Effector memory CD8-positive, alpha-beta T cell (primary cell): ENCODE measurements at places on chromosomes 1 and 21.

DNA sequence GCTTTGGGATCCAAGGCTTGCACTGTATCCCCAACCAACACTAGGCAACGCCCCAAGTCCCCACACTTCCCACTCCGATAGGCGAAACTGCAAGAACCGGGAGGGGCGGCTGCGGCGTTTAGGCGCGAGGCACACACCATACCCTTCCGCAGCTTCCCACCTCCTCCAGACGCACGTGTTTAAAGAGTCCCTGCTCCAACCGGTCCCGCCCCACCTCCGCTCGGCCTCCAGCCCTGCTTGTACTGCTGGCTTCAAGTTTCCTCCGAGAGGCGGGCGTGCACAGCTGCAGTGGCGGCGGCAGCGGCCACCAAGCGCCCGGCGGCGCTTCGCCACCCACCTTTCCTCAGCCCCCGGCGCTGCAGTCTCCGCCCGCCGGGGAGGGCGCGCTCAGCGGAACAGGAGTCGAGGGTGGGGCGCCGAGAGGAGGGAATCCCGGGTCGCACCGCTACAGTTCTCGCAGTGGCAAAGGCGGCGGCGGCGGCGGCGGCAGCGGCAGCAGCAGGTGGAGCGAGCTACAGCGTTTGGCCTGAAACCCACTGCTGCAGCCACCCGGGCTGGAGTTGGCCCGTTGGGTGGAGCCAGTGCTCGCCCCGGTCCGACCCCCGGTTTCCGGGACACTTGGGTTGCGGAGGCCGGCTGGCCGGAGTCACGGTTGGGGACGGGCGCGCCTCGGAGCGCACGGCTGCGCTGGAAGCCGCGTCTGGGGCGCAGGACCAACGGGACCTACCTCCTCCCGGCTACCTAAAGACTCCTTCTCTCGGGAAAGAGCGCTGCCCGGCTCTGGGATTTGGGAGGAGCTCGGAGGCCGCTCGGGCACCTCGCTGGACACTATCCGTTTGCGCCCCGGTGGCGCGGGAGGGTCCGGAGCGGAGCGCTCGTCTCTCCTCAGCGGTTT, at the start of gene CNIH3:
CNIH3 (plus strand) TSS at position 457 of the 895 bp plus-strand sequence. CDS start 858 bp downstream, outside the sequence.
- peak; percentile 45 for DNase-seq

DNA sequence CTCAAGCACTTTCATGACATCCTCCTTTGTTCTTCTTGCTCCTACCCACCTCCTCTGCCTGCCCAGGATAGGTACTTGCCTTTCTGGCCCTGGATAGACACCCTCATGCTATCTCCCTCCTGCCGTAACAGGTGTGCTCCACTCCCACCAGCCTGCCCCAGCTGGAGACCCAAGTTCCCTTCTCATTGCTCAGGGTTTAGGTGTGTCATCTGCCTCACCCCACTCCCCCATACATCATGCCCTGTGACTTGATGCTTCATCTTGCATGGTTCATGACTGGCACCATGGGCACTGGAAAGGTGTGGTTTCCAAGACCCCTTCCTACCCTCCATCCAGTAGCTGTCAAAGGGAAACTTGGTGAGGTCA, 5.9 kb downstream of the RHEX start:
- no peak for DNase-seq

- DNase-seq, result no peak
Observed at GRCh38 chr1:208562151-208562960, 318.2 kb upstream of the PLXNA2 start.

GRCh38 chr1:236370420-236370819, 23.7 kb upstream of the EDARADD start:
- DNase-seq, result no peak

DNA sequence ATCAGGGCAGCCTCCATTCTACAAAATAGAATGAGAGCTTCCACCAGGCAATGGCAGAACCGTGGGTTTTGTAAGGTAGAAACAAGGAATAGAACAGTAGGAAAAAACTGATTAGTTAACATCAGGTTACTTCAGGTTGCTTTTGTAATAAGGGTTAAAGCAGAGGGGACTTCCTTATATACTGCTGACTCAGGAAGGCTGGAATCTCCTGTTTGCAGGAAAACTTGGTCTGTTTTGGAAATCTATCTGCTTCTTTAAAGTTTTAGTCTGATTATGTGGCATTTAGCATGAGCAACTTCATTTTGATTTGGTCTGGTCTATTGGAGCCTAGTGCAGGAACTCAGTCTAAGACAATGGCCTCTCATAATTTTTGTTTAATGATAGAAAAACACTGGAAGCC, 32.7 kb upstream of the RAB4A start:
- DNase-seq, result no peak

DNA sequence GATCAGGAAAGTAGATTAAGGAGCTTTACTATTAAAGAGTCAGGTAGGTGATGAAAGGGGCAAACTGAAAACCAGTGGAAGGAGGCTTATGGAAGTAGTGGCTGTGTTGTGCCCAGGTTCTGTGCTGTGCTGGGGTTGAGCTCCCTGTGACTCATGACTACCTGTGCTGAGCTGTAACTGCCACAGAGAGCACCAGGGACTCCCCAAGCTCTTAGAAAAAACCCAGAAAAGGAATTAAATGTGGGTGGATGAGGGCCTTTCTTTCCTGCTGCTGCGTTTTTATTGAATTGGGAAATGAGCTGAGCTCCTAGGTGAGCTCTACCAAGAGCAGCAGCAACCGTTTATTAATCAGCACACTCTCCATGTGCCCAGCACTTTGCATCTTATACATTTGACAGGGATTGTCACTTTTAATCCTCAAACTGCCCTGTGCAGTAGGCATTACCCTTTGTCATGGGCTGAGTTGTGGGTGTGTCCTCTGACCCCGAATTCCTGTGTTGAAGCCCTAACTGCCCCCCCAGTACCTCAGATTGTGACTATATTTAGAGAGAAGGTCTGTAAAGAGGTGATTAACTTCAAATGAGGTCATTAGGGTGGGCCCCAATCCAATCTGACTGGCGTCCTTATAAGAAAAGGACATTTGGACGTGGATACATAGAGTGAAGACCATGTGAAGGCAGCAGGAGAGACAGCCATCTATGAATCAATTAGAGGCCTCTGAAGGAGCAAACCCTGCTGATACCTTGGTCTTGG, 65.4 kb downstream of the AK4 start:
- DNase-seq, result no peak

DNA sequence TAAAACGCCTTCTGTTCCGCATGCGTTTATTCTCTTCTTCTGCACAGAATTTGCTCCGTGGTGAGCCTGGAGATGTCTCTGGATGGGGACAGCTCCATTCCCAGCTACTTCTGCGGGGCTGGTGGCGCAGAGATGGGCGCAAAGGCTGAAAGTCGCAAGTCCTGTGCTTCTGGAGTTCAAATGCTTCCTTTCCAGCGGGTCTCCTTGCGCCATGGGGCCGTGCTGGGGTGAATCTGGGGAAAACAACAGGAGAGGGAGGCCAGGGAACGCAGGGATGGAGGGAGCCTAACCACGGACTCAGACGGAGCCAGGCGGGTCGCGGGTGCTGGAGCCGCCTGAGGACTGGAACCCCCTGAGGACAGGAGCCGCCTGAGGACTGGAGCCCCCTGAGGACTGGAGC, 2.9 kb upstream of the OR2T12 start:
- no peak for DNase-seq

DNA sequence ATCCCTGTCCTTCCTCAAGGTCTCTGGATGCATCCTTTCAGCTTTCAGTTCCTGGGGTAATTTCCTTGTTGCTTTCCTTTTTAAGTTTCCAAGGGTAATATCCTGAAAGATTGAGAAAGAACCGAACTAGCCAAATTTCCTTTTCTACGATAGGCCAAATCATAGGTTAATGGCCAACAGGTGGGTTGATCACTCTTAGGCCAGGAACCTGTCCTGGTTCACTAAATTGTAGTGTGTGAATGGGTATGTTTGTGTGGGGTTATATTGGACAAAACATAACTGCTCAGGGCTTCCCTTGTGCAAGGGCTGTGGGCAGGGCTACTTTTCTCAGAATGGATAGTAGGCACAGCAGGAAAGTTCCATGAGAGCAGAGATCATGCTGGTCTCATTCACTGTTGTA, 17.1 kb downstream of the UBE2T start:
- DNase-seq, result no peak

GRCh38 chr21:19148056-19148455, 744.5 kb upstream of the TMPRSS15 start:
- no peak for DNase-seq

DNA sequence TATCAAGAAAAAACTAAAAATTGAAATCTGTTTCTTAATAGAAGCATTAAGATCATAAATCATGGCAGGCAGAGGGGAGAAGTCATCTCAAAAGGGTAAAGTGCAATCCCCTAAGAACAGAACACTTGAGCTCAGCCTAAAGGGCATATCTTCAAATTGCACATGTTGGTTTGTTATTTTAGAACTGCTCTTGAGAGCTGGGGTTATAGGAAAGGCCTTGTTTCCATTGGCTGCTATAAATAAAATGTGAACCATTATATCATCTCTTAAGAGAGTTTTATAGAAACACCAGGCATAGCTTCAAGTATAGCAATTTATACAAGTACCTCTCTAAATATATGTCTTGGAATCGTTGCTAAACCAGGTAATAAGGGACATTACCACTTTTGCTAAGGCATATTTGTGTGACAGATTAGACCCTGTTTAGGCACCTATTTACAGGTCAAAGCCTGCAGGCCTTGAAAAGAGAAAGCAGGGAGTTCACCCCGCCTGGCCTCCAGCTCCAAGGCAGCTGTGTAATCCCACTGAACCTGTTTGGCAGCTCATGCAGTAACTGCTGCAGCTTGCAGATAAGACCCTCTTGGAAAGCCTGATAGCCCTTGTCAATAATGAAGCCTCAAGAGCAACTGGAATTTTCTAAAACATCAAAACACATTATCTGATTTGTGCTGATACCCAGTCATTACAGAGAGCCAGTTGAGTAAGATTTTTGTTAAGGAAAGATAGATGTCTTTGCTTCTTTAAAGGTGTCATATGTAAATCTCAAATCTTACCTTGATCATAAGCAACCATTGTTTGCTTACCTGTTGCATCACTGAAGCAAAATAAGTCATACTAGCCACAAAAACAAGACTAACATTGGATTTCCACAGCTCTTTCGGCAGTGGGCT, 24.2 kb upstream of the SYDE2 start:
- DNase-seq, result no peak

DNA sequence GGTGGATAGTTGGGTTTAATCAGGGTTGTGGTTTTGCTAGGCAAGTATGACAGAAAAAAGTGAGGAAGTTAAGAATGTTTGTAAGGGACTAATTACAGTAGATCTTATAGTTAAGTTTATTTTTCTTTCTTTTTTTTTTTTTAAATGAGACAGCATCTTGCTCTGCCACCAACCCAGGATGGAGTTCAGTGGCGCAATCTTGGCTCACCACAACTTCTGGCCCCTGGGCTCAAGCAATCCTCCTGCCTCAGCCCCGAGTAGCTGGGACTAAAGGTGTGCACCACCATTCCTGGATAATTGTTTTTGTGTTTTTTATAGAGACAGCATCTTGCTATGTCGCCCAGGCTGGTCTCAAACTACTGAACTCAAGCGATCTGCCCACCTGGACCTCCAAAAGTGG, 41.7 kb downstream of the EYA3 start:
- DNase-seq, result no peak

DNA sequence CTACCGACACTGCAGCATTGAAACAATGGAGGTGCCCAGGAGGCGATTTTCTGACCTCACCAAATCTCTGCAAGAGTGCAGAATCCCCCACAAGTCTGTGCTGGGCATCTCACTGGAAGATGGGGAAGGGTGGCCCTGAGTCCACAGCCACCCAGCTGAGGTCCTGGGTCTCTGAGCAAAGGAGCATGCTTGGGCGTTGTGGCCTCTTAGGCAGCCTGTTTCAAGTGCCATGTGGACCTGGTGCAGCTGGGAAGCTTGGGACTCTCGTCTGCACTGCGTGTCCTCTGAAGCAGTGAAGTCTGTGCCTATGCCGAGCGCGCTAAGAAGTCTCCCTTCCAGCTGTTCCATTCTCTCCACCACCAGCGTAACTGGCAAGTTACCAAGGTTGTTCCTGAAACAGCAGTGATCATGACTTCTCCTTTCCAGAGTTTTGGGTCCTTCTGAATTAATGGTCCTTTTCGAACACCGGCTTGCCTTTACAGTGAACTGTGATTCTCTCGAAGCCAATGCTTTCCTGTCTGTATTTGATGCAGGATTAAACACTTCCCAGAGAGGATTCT, 5.0 kb upstream of the PLA2G2C start:
- no peak for DNase-seq

DNA sequence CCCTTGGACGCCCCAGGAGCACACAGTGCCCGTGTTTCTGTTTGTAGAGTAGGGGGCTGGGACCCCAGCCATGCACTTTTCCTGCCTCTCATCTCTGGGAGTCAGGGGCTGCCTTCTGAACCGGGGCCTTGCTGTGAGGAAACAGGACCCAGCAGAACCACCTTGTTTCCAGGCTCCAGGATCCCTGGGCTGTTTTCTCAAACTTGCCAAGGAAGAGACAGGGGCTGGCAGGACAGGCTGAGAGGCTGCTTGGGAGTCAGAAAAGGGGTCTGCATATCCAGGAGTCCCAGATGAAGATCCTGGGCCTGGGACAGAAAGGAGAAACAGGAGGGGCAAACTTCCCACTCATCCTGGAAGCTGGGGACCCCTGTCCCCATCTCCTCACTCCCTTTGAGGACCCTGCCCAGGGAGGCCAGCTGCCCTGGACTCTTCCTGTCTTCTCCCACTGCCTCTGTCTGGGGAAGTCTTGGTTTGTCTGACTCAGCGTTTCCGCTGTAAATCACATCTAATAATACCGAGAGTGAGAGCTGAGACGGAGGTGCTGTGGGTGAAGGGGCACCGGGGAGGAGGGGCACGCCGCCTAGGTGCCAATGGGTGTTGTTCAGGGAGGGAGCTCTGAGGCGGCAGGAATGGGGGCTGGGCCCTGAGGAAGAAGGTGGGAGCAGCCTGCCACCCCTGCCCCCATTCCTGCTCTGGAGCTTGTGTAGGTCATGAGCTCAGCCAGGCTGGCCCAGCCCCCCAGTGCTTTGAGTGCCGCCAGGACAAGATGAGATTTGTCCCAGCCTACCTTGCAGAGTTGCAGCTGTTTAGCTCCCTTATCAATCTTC, 16.7 kb downstream of the POU3F1 start:
- DNase-seq, result no peak
